ENCODE measurements at places on chromosomes 5 and 9.

- DNase-seq: no peak
Measured at GRCh38 chr9:89501311-89501898, 3.5 kb upstream of the SEMA4D start.

DNA sequence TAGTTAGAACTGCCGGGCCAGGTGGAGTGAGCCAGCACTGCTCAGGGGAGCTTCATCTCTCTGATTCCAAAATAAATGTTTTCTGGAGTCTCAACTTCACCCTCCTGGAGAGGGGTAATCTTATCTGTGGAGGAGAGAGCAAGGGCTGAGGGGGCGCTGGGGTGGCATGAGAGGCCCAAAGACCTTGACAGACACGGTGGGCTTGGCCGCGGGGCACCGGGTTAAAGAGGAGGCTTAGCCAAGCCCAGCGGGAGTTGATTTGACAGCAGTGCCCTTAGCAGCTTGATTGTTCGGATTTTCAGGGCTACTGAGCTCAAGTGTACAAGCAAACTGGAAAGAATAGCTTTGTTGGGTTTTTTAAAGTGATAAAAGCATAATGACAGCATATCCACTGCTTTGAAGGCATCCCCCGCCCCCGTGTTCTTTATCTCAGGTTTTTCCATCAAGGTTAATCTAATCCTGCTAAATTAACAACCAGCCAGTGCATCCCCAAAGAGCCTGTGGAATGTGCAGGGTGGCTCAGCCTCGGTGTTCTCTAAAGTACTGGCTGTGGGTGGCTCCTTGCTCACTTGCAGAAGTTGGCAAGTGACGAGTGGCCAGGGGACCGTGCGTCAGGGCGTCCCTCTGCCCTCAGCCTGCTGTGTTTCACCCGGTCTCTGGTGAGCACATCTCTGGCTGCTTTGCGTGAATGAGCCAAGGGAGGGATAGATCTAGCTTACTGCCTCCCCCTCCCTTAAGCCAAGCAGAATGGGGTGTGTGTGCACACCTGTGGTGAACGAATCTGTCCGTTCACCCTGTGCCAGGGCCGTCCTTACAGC, 5.5 kb downstream of the QRFP start:
- DNase-seq: no peak

DNA sequence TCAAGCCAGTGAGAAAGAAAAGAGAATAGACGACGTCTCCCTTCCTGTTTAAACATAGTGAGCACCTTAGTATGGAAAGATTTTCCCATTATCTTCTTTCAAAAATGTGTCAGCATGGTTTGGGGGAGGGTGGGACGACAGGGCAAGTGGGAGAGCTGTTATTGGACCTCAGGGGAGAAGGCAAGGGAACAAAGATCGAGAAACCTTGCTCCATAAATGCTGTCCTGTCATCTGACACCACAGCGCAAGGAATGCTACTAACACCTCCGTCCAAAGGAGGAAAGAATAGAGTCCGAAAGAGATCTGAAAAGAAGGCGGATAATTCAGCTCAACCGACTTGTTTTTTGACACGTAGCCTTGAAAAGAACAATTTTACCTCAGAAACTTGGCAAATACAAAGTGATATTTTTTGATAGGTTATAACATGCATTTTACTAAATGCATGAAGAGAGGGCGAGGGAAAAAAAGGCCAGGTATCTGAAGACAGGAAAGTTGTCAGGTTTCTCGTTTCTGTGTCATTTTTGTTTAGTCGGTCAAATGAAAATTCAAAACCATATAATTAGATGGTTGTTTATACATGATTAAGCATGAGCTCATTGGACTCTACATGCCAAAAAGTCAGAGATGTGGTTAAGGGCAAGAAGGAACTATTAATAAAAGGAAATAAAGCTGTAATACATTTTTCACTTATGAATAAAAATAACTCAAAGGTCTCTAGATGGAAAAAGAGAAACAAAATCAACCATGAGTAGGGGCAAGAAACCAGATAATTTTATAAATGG, 155.7 kb downstream of the GLIS3 start:
- DNase-seq: no peak

DNA sequence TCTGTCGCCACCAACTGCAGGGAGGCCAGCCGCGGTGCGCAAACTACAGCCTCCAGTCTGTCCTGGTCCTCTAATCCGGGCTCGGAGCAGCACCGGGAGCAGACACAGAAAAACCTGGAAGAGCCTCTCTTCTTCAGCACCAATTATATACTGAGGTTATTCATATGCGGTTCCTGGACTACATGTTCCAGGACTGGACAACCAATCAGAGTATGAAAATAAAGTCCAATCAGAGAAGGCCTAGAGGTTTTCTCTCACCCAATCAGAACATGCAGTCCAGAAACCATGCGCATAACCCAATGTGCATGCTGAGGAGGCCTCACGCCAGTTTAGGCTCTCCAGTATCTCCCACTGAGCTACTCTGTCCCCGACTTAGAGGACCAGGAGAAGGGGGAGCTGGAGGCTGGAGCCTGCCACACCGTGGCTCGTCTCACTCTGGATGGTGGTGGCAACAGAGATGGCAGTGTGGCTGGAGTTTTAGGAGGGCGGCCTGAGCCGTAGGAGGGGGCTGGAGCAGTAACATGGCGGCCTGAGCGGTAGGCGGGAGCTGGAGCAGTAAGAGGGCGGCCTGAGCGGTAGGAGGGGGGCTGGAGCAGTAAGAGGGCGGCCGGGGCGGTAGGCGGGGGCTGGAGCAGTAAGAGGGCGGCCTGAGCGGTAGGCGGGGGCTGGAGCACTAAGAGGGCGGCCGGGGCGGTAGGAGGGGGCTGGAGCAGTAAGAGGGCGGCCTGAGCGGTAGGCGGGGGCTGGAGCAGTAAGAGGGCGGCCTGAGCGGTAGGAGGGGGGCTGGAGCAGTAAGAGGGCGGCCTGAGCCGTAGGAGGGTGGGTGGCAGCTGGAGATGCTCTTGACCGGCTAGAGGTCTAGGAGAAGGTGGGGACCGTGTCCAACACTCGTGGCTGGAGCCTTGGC, 20.4 kb upstream of the TRIM52 start:
- DNase-seq: no peak

- no peak for DNase-seq
Measured at GRCh38 chr9:37201581-37201980, 81.2 kb downstream of the ZCCHC7 start.

GRCh38 chr5:115873392-115873791, 31.7 kb downstream of the AP3S1 start:
- DNase-seq: no peak

GRCh38 chr5:132096904-132097303, 23.3 kb downstream of the CSF2 start:
- DNase-seq: no peak

DNA sequence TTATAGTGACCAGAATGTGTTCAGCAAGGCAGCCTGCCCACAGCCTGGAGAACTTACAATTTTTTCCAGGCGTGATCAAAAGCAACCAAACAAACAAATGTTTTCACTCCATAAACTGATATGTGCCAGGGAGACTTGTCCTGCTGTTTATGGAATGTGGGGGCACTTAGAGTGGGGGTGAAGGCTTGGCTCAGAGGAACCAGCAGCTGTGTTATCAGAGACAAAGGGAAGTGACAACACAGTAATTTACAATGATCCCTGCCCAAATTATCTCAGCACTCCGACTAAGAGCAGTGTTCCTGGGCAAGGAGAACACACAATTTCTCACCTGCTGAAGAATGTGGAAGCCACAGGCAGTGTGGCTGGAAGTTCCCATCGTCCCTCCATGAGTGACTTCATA, 429.1 kb upstream of the IRX4 start:
- DNase-seq: no peak

DNA sequence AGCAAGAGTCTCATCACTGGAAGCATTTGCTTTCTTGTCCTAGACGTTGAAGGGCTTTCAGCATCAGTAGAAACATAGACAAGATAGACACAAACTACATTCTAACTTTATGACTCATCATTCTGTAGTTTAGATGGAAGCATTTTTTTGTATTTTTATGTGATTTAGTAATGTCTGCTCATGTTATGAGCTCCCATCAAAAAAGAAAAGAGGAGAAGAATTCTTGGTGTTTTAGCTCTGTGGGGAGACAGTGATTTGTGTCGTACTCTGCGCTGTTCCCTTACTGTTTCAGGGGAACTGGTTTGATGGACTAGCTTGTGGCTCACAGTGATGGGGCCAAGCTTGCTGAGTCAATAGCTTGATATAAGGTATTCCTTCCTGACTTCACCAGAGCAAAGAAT, 159.2 kb upstream of the WWC1 start:
- no peak for DNase-seq

DNA sequence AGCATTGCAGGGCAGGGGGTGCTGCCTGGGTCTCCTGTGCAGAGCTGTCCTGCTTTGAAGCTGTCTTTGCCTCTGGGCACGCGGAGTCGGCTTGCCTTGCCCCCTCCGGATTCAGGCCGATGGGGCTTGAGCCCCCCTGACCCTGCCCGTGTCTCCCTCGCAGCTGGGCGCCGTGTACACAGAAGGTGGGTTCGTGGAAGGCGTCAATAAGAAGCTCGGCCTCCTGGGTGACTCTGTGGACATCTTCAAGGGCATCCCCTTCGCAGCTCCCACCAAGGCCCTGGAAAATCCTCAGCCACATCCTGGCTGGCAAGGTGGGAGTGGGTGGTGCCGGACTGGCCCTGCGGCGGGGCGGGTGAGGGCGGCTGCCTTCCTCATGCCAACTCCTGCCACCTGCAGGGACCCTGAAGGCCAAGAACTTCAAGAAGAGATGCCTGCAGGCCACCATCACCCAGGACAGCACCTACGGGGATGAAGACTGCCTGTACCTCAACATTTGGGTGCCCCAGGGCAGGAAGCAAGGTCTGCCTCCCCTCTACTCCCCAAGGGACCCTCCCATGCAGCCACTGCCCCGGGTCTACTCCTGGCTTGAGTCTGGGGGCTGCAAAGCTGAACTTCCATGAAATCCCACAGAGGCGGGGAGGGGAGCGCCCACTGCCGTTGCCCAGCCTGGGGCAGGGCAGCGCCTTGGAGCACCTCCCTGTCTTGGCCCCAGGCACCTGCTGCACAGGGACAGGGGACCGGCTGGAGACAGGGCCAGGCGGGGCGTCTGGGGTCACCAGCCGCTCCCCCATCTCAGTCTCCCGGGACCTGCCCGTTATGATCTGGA, 2.7 kb downstream of the CEL start:
- no peak for DNase-seq

- no peak for DNase-seq
Measured at GRCh38 chr5:117497601-117498000, 923.0 kb upstream of the SEMA6A start.

DNA sequence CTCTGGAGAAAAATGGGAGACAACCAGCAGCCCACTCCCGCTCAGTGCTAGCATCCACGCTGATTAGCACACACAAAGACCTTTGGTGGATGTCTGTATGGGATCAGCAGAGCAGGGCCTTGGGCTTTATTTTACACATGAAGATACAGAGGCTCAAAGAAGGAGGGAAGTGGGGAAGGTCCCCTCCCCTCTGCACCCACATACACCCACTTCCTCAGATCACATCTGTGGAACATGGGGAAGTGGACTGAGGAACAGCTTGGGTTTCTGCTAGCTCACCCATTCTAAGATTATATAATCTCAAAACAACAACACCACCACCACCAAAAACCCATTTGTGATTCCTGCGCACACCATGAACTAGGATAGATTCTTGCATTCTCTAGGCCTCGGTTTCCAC, 14.0 kb downstream of the GGTA1 start:
- no peak for DNase-seq

DNA sequence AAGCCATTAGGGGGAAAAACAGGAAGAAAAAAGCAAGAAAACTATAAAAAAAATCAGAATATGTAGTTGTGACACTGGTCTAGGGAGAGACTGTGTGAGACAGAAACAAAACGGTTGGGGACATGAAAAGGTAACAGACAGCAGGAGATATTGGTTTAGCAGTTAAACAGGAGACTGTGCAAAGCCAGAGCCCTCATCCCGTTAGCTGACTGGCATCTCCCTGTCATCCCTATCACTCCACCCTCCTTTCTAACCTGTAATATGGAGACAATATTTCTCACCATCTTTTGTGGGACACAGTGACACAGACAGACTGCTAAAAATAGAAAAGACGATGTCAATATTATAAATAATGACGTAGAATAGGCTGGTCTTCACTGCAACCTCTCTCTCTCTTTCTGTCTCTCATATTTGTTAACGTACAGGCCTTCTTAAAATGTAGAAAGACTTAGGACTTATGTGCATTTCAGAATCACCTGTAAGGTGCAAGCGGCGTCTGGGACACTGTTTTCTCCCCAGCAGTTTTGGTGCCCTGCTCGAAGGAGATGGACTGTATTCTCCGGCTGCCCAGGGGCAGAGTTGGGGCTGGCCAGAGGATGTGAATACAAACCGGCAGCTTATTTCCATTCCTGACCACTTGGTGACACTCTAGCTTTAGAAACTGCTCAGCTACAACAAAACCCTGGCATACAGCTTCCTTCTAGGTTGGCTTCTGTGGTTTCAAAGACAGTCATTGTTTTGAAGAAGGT, 190.6 kb downstream of the MAT2B start:
- DNase-seq: no peak

DNA sequence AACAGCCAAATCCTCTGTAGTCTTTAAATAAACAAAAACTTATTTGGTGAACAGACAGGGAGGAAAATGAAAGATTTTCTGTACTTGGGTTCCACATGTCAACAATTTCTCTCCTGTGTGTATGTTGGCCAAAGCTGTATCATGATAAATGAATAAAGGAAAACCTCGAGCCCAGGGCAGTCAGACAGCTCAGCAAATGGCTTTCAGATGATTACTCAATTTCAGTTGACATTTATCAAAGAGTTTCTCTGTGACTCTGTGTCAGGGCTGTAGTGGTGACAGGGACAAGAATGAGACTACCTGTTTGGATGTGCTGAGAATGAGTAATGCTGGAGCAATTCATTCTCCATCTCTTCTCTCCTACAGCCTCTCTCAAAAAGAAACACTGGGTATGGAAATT, 45.7 kb upstream of the PTGS1 start:
- DNase-seq: no peak

DNA sequence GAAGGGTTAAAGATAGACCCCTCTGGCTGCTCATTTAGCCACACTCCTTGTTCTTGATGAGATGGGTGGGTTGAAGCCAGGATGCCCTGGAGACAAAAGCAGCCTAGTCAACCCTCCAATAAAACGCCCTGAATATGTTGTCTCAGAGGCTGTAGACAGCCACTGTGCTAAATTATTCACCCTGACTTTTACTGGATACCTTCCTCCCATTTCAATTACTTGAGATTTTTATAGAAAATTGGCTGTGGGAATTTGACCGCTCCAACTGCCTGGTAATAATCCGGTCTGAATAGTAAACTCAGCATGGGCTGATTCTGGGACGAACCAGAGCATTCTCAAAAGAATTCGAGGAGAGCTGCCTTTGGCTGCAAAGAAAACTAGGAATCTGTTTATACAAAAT, 104.2 kb downstream of the SNX18 start:
- no peak for DNase-seq

- DNase-seq: no peak
Measured at GRCh38 chr9:12141422-12141821, 551.8 kb upstream of the TYRP1 start.

- DNase-seq: no peak
Measured at GRCh38 chr5:176633598-176633997, 3.1 kb downstream of the EIF4E1B start.

- DNase-seq: no peak
Measured at GRCh38 chr9:1461812-1462211, 411.7 kb downstream of the DMRT2 start.
